Skin of body (tissue), 3 donors: ENCODE measurements at places on chromosomes 2 and 18. TPM values are rescaled to one million over a fixed set of nuclear protein-coding genes. Genes with fewer than 3 reads are reported as not detected.

Gene CRACDL
- total RNA-seq = 1.1 TPM

Gene CSRNP3
- total RNA-seq = 5.5 TPM

- DNase-seq = no peak
These were observed 61.7 kb downstream of the CD226 start for GRCh38 chr18:69885841-69886531.

- DNase-seq = no peak
These were observed 104.8 kb downstream of the SP100 start for GRCh38 chr2:230520875-230521155.
